ENCODE measurements at places on chromosomes 3 and 15. TPM values are rescaled to one million over a fixed set of nuclear protein-coding genes. Genes with fewer than 3 reads are reported as not detected.

GRCh38 chr3:61357902-61358301 lies 106.7 kb upstream of the FHIT start:
- DNase-seq = no peak

GRCh38 chr3:114108137-114108536 lies 51.6 kb downstream of the QTRT2 start:
- no peak for DNase-seq

DNA sequence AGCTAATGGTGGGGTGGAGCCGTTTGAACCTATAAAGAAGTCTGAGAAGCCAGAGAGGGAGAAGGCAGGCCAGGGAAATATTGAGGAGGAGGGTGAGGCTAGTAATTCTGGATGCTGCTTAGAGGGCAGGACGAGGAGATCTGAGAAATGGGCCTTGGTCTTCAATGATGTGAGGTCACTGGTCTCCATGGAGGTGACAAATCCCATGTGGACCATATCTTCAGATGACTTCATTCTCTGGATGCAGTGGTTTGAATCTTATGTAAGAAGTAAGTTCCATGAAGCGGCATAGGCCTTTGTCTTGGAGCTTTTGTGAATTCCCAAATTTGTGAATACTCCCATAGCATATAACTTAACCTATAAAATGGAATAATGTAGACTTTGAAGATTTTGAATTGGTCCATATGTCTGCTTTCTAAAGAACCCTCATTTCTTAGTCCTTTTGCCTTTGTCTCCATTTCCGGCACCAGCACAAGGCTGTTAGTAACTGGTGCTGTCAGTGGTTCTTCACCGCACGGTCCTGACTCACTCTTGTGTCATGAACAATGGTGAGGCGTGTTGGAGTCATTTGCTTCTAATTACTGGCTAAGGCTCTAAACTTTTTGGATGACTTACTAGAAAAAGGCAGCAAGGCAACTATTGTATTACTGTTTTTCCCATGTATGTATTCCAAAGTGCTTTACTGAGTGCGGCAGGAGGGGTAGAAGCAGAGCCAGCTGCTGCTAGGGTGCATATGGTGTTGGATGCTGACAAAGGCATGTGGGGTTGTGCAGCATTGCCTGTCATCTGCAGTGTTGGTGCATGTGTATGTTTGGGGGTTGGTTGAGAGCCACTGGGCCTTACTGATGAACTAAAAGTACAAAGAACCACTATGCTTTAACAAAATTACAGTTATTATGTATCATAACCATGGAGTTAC lies 279.3 kb upstream of the C2CD4B start:
- no peak for DNase-seq

GRCh38 chr15:84598993-84599392 lies 1.8 kb upstream of the ZSCAN2 start:
- no peak for DNase-seq

DNA sequence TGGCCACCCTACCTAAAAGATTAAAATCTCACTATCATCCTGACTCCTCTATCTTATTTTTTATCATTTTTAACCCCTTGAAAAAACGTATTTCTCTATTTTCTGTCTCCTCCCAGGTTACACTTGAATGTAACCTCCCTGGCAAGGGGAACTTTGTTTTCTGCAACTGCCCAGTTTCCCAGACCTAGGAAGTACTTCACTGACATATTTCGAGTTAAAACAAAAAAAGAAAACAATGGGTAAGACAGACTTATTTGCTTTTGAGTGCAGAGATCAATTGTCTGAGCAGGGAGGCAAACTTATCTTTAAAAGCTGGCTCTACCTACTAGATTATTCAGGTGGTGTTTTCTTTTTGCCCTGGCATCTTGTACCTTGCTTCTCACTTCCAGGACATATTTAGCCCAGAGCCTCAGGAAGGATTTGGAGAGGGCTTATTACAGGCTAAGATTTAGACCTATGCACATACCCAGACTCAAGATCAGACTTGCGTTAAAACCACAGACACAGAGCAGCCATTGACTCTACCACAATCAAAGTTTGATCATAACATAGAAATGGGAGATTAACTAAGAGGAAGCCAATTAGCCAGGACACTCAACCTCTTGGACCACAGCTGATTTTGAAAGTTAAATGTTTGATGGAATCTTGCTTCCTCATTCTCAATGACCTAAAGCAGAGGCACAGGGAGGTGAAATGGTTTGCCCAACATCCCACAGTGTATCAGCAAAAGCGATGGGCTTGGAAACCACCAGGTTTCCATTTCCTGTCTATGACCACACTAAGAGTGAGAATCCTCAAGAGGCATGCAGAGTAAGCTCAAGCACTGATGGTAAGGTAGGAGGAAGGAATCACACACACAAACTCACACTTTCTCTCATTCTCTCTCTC lies 169.5 kb upstream of the THBS1 start:
- DNase-seq = no peak

DNA sequence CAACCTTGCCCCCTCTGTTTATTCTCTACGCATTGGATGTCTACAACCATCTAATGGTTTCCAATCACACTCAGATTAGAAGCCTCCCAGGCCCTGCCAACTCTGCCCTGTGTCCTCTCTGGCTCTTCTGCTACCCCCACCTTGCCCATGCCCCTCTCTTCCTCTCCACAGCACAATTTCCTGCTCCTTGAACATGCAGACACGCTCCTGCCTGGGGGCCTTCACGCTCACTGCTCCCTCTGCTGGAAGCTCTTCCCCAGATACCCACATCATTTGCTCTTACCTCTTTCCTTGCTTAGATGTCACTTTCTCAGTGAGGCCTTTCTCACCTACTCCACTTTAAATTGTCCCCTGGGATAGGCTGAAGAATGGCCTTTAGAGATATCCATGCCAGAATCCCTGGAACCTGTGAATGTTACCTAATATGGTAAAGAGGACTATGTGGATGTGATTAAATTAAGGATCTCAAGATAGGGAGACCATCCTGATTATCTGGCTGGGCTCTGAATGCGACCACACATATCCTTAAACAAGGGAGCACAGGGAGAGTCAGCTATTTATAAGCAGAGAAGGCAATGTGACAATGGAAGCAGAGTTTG lies 9.9 kb downstream of the KY start:
- DNase-seq = peak; percentile 47

DNA sequence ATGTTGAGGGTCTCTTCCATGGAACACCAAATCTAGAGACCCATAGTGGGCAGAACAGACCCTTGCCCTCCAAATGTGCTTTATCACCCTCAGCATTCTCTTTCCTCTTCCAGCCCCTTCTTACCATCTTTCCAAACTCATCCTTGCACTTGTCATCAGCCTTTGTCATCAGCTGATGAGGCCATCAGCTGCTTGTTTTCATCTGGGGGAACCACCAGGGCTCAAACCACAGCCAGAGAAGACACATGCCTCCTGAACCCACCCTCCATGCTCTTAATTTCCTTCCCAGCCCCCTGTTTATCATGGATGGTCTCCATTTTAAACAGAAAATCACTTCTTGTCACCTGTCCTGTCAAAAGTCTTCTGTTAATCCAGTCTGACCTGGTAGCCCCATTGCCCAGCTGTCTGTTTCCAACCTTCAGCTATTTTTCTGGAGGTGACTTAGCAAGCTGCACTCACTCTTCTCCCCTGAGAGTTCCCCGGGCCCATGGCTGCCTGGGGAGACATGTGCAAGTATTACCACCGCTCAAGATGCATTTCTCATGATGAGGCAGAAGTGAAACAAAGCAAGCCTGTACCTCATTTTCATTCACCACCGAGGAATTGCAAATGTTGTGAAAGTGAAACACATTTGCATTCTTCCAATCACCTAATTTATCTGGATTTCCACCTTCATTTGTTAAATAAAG lies 14.7 kb upstream of the SYNM start:
- DNase-seq = no peak

DNA sequence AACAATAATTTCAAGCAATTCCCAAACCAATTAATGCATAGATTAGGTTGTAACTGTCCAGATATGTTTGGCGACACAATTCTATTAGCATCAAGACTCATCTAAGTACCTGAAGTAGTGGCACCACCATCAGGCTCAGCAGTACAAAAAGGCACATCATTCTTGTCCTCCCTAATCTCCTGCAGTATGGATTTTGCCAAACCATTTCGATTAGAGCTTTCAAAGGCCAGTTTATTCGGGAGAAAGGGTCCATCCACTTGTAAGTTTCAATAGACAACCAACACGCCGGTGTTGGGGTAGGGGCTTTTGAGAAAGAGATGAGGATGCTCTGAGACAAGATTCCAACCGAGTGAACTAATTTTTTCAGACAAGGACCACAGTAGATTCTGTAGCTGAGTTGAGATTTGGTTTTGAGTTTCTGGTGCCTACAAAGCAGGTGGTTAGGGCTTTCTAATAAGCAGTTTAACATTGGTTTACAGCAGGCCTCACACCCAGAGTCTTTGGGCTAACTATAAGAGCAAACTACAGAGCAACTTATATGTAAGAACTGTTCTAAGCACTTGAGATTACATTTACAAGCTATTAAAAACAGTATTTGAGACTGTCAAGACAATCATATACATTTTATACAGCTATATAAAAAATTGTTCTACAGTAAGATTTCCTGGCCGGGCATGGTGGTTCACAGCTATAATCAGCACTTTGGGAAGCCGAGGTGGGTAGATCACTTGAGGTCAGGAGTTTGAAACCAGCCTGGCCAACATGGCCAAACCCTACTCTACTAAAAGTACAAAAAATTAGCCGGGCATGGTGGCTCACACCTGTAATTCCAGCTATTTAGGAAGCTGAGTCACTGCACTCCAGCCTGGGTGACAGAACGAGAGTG lies 4.5 kb downstream of the RPL22L1 start:
- DNase-seq = no peak

DNA sequence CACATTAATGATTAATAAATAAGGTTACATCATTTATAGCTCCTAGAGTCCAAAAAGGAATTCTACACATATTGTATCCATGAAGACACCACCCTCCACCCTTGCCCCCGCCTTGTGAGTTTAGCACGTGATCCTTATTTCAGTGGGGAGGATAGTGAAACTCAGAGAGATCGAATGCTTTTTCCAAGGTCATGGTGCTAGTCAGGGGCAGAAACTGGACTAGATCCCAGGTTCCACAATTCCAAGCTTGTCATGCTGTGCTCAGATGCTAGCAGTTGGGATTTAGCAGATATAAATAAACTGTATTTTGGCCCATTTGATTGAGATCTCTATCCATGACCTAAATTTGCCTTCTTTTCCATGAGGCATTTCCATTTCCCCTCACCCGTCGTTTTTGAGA lies 227.4 kb upstream of the THRB start:
- DNase-seq = no peak

- DNase-seq = no peak
These were observed 219.7 kb upstream of the SGO1 start for GRCh38 chr3:20405744-20406143.

GRCh38 chr3:122190525-122190924 lies 7.1 kb downstream of the CASR start:
- no peak for DNase-seq

DNA sequence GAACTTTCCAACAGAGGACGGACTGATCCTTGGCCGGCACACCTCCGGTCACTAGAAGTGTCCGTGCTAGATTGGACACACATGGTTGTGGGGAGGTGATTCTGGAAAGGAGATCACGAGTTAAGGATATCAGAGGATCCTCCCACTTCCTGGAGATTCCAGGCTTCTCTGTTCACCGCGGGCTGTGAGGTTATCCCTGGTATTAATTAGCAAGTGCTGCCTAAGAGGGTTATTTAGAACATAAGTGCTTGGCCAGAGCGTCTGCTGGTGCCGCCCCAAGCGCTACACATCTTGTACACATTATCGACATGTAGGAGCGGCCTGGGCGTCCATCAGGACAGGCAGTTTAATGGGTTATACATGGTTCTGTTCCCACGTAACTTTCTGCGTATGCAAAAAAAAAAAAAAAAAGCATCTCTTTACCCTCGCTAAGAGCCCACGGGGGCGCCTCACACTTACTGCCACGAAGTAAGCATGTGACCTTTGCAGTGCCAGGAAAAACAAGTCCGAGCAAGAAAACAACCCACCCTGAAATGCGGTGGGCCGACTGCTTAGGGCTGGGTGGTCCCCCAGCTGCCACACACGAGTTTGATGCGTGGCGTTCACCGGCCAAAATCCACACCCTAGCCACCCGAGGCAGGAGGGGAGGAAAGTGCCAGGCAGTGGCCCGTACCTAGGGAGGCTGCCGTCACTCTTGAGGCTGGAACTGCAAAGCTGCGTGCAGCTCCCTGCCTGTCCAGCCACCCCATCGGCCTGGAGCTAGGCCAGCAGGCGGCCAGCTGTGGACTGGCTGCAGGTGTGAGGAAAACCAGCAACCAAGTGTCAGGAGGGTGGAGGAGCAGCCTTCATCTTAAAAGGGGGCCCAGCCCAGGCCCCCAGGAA lies 78.0 kb downstream of the CPN2 start:
- DNase-seq = no peak

GRCh38 chr3:197417441-197417840 lies 119.0 kb upstream of the DLG1 start:
- DNase-seq = no peak

DNA sequence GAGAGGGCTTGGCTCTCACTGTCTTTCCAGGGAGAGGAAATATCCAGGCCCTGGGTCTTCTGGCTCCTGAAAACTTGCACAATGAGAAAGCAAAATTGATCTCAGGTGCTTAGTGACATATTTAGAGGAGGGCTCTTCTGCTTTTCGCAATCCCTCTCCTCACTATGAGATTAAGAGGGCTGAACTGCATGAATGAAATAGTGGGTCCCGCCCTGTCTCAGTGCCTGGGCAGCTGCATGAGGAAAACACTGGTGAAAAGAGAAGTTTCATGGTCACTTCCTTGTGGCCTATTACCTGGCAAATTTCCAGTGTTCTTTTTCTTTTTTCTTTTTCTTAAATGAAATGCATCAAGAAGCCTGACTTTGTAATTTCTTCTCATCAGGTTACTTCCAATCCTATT lies 73.5 kb downstream of the TRAK1 start:
- no peak for DNase-seq

DNA sequence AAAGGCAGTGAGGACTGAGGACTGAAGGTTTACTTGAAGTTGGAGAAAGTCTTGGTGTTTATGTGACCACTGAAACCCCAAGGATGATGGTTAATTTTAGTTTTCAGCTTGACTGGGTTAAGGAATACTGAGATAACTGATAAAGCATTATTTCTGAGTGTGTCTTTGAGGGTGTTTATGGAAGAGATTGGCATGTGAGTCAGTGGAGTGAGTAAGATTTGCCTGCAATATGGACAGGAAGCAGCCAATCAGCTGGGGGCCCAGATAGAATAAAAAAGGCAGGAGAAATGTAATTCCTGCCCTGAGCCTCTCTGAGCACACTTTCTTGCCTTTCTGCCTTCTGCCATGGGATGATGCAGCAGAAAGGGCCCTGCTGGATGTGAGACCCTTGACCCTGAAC lies 92.4 kb downstream of the KBTBD8 start:
- no peak for DNase-seq

The TRPM1 gene
- under 0.01 TPM for total RNA-seq

The EPHA3 gene
- not detected for total RNA-seq

The RHOV gene
- 0.27 TPM for total RNA-seq

The CHRNA3 gene
- total RNA-seq = not detected

The NSMCE3 gene
- 9.7 TPM for total RNA-seq

The DGKG gene
- total RNA-seq = 6.2 TPM

The GRIP2 gene
- total RNA-seq = not detected

The GRM7 gene
- under 0.01 TPM for total RNA-seq

The DUOX2 gene
- under 0.01 TPM for total RNA-seq

All from hematopoietic multipotent progenitor cell (in vitro differentiated cells).